Transverse colon (tissue), 4 donors: ENCODE measurements at places on chromosomes 2 and 18. TPM values are rescaled to one million over a fixed set of nuclear protein-coding genes. Genes with fewer than 3 reads are reported as not detected.

The C1QL2 gene
- total RNA-seq, result not detected

- H3K4me1 ChIP-seq, result no peaks in the 10 kb centered on the region
- H3K27me3 ChIP-seq, result no peaks in the 10 kb centered on the region
- DNase-seq, result no peak
- no peak overlapping the region for H3K27ac ChIP-seq
- no peaks in the 10 kb centered on the region for H3K36me3 ChIP-seq
These were observed 12.8 kb downstream of the SH3RF3 start for GRCh38 chr2:109141727-109142283.

GRCh38 chr18:49874238-49874637 is 60.9 kb upstream of the ACAA2 start:
- no peak for DNase-seq
- no peaks in the 10 kb centered on the region for H3K27me3 ChIP-seq
- H3K4me1 ChIP-seq, result no peaks in the 10 kb centered on the region
- peaks cover 3% of the 10 kb centered on the region for H3K36me3 ChIP-seq
- no peak overlapping the region for H3K4me3 ChIP-seq

DNA sequence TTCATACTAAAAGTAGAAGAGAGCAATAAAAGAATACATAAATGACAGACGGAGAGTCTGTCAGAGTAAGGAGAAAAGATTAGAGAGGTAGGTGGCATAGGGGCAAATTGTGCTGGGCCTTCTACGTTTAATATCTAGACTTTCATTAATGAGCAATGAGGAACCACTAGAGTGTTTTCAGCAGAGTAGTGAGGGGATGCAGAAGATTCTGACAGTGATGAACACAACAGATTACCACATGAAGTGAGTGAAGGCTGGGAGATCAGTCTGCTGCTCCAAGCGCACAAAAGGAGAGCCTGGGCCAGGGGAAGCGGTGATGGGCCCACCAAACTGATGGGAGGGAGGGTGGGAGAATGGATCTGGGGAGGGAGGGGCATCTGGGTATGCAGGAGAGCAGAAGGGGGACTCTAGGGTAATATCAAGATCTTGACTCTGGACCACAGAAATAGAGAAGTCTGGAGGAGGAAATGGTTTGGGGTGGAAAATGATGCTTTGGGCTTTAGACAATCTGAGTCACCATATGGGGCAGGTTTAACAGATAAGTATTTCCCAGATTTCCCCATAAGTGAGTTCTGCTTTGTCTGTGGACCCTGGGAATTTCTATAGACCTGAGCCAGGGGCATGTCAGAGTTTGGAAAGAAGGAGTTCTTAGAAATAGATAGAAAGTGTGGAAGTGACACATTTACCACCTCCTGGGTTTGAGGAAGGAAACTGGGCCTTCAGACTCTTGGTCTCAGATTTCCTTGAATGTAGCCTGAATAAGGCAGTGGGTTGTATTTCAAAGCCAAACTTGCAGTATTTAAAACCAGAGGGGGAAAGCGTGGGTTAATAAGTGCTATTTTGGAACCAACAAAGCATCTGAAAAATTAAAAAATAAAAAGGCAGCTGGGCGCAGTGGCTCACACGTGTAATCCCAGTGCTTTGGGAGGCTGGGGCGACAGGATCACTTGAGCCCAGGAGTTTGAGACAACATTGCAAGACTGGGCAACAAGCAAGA is 15.0 kb upstream of the IL1A start:
- no peaks in the 10 kb centered on the region for H3K27me3 ChIP-seq
- H3K4me1 ChIP-seq, result peaks cover 2% of the 10 kb centered on the region
- DNase-seq, result no peak

GRCh38 chr2:201513271-201513670 is 61.7 kb downstream of the STRADB start:
- DNase-seq, result no peak
- no peaks in the 10 kb centered on the region for H3K36me3 ChIP-seq
- no peak overlapping the region for H3K27ac ChIP-seq
- H3K4me3 ChIP-seq, result no peak overlapping the region

DNA sequence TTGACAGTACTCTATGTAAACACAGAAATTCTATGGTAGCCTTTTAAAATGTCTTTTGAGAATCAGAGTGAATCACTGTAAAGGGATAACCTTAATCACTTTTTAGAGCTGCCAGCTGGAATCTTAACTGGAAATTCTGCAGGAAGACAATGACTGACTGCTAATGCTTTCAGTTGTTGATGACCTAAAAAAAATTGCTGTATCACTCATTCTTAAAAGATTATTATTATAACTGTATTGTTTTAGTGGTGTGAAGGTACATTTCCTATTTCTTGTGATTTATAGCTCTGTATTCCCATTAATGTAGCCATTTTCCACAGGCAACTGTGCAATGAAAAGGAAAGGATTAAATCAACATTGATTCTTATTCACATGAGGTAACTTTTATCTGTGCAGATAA is 260.5 kb downstream of the CALCRL start:
- DNase-seq, result no peak
- H3K27ac ChIP-seq, result no peak overlapping the region

- no peaks in the 10 kb centered on the region for H3K36me3 ChIP-seq
- no peak overlapping the region for H3K27ac ChIP-seq
- H3K4me1 ChIP-seq, result no peaks in the 10 kb centered on the region
- no peaks in the 10 kb centered on the region for H3K27me3 ChIP-seq
These were observed 23.9 kb downstream of the PTPRM start for GRCh38 chr18:7590826-7591560.

The NEU4 gene
- 111 TPM for total RNA-seq

GRCh38 chr2:39593439-39594393 is 72.0 kb upstream of the TMEM178A start:
- H3K27me3 ChIP-seq, result no peaks in the 10 kb centered on the region
- no peak overlapping the region for H3K27ac ChIP-seq
- H3K4me3 ChIP-seq, result no peak overlapping the region
- no peaks in the 10 kb centered on the region for H3K36me3 ChIP-seq
- no peaks in the 10 kb centered on the region for H3K4me1 ChIP-seq
- DNase-seq, result no peak

DNA sequence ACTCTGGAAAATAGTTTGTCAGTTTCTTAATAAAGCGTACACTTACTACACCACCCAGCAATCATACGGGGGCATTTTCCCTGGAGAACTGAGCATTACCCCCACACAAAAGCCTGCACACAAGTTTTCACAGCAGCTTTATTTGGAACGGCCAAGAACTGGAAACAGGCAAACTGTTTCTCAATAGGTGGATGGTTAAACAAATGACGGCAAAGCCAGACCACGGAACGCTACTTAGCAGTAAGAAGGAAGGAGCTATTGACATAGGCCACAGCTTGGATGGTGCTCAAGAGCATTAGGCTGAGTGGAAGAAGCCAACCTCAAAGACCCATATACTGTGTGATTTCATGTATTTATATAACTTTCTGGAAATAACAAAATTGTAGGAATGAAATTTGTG is 9.0 kb downstream of the MALL start:
- peaks cover 18% of the 10 kb centered on the region for H3K4me1 ChIP-seq
- H3K27ac ChIP-seq, result peak overlapping the region; percentile 86
- no peak for DNase-seq

The C2orf81 gene
- 1.3 TPM for total RNA-seq

The AKAIN1 gene
- not detected for total RNA-seq

The MALL gene
- total RNA-seq, result 499 TPM

The MEIS1 gene
- total RNA-seq, result 30.7 TPM

DNA sequence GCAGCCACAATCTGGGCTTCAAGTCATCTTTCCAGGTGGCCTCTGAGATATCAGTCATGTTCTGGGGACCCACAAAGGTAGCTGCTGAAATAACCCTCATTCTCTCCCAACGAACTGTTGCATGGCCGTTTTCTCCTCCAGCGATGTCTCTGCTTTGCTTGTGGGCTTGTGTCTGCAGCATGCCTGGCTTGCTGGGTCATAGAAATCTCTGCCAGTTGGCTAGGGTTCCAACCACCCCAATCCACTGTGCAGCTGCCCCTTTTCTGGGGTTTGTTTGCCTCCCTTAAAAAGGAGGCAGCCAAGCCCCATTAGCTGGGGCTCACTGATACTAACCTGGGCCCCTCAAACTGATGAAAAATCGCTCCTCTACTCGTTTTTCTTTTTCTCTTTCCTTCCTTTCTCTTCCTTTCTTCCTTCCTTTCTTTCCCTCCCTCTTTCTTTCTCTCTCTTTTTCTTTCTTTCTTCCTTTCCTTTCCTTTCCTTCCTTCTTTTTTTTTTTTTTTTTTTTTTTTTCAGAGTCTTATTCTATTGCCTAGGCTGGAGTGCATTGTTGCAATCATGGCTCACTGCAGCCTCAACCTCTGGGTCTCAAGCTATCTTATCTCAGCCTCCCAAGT is 680.0 kb downstream of the EPHA4 start:
- no peaks in the 10 kb centered on the region for H3K36me3 ChIP-seq
- no peaks in the 10 kb centered on the region for H3K27me3 ChIP-seq
- H3K4me3 ChIP-seq, result no peak overlapping the region
- DNase-seq, result no peak

DNA sequence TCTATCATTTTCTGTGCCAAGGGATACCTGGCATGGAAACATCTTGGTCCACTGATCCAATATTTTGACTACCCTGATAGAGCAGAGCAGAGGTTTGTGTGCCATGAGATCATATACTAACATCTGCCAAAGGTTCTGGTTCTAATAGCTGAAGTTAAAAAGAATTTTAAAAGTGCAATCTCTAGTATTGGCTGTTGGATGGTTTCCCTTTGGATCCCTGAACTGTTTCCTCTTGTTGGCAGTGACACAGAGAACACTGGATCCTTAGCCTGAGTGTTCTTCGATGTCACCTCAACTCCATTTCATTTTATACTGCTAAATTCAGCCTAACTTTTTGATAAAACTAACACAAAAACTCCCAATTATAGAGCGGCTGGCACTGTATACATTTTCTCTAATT is 169.3 kb upstream of the FBXO11 start:
- DNase-seq, result no peak
- H3K4me3 ChIP-seq, result no peak overlapping the region
- no peaks in the 10 kb centered on the region for H3K27me3 ChIP-seq
- no peaks in the 10 kb centered on the region for H3K4me1 ChIP-seq
- no peak overlapping the region for H3K27ac ChIP-seq

DNA sequence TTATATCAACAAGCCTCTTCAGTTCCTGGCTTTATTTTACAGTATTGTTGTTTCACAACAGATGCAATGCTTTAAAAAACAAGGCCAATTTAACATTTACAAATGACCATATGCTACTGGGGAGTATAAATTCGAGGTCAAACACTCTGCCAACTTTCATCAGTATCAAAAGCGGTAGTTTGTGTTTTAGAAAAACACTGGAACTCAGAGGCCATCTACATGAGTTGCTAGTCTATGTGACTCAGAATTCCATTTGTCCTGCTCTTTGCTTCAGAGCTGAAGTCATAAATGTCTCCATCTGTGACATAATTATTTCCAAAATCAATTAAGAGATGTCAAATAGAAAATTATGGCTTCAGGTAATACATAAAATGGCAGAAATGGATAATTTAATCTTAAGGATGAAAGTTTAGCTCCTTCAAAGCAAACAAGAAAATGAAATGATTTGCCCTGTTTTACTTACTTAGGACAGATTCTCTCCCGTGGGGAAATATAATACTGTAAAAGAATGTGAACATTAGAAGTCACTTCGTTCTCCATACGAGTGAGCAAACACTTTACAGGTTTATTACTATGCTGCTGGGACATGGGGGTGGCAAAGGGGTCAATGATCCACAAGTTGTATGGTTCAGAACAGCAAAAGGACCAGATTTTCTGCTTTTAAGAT is 3.7 kb downstream of the MEX3C start:
- no peak for DNase-seq
- peaks cover 49% of the 10 kb centered on the region for H3K4me1 ChIP-seq
- no peaks in the 10 kb centered on the region for H3K27me3 ChIP-seq
- H3K4me3 ChIP-seq, result no peak overlapping the region
- H3K36me3 ChIP-seq, result no peaks in the 10 kb centered on the region
- peak overlapping the region; percentile 99 for H3K27ac ChIP-seq

GRCh38 chr18:54480616-54481015 is 110.4 kb upstream of the DYNAP start:
- no peak overlapping the region for H3K4me3 ChIP-seq
- peaks cover 4% of the 10 kb centered on the region for H3K27me3 ChIP-seq
- H3K36me3 ChIP-seq, result no peaks in the 10 kb centered on the region
- no peaks in the 10 kb centered on the region for H3K4me1 ChIP-seq
- no peak overlapping the region for H3K27ac ChIP-seq
- no peak for DNase-seq

DNA sequence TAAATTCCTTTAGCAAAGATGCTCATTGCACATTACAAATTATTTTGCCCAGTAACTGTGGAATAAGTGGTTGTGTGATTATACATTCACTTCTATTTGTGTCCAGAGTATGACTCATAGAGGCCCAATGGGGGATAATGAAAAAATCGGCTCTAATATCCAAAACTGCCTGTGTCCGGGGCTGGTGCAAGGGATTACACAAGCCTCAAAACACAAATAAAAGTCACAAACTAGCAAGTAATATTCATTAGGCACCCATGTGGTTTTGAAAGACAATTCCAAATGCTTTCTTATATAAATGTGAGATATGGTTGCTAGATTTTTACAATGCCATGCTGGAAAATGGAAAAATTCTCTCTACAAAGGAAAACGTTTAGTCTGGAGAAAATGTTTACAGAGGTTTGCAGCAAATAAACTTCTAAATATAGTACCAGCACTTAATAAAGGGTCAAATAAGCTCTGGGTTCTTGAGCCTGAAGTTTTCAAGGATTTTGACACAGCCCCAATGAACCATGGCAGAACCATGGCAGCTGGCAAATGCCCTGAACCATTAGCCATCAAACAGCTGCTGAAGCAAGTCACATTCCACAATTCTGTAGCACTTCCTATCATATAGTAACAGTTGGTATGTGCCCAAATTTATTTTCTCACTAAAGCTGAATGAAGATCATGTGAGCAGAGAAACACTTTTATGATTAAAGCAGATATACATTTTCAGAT is 40.5 kb downstream of the IRS1 start:
- DNase-seq, result no peak
- peak overlapping the region; percentile 61 for H3K27ac ChIP-seq
- no peak overlapping the region for H3K4me3 ChIP-seq
- H3K4me1 ChIP-seq, result peaks cover 9% of the 10 kb centered on the region
- H3K36me3 ChIP-seq, result no peaks in the 10 kb centered on the region
- no peaks in the 10 kb centered on the region for H3K27me3 ChIP-seq

- peaks cover 6% of the 10 kb centered on the region for H3K4me1 ChIP-seq
- no peak for DNase-seq
- no peaks in the 10 kb centered on the region for H3K36me3 ChIP-seq
- no peaks in the 10 kb centered on the region for H3K27me3 ChIP-seq
- no peak overlapping the region for H3K27ac ChIP-seq
These were observed 7.4 kb downstream of the MCEE start for GRCh38 chr2:71122387-71123298.

GRCh38 chr2:120434492-120435308 is 88.8 kb downstream of the INHBB start:
- DNase-seq, result no peak
- peaks cover 5% of the 10 kb centered on the region for H3K27me3 ChIP-seq
- no peak overlapping the region for H3K4me3 ChIP-seq
- H3K4me1 ChIP-seq, result no peaks in the 10 kb centered on the region
- H3K27ac ChIP-seq, result no peak overlapping the region

- no peak overlapping the region for H3K4me3 ChIP-seq
- H3K36me3 ChIP-seq, result no peaks in the 10 kb centered on the region
- no peak for DNase-seq
- H3K4me1 ChIP-seq, result peaks cover 45% of the 10 kb centered on the region
- H3K27ac ChIP-seq, result peak overlapping the region; percentile 35
These were observed 20.2 kb downstream of the B3GNT2 start for GRCh38 chr2:62216113-62216512.

GRCh38 chr2:160367887-160368286 is 125.7 kb downstream of the RBMS1 start:
- no peak overlapping the region for H3K4me3 ChIP-seq
- H3K4me1 ChIP-seq, result peaks cover 54% of the 10 kb centered on the region
- peak overlapping the region; percentile 31 for H3K27ac ChIP-seq
- H3K27me3 ChIP-seq, result peaks cover 43% of the 10 kb centered on the region
- H3K36me3 ChIP-seq, result no peaks in the 10 kb centered on the region
- DNase-seq, result peak; percentile 30

The C2orf66 gene
- total RNA-seq, result not detected
